Natural killer cell (primary cell): ENCODE measurements at places on chromosomes 1 and 21. TPM values are rescaled to one million over a fixed set of nuclear protein-coding genes. Genes with fewer than 3 reads are reported as not detected.

- no peak for DNase-seq
Measured at GRCh38 chr1:212518188-212519054, 85.7 kb downstream of the NENF start.

DNA sequence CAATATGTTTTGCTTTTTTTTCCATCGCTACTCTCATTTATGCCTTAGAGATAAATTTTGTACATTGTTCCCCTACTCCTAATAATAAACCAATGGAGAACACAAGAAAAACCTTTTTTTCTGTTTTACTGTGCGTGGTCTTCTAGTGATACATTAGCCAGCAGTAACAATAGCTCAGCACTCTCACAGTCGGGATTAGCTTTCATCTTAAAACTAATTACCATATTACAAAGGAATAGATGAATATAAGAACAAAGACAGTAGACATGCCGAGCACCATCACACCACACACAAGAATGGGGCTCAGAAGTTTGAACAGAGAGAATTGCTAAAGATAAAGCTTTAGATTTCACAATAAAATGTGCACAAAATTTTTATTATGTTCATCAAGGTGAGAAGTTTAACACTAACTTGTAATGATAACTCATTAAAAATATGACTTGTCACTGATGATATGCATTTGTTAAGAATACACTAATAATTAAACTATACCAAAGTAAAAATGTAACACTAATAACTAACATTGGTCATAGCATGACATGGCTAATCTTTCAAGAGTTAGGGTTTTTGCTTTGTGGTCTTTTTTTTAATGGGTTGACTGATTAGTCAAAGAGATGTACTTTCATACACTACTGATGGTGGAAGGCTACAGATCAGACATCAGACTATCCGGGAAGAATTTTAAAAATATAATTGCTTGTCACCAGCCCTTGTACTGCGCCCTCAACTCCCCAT lies 61.8 kb downstream of the EXTL2 start:
- no peak for DNase-seq

GRCh38 chr1:53051676-53052075 lies 10.3 kb upstream of the PODN start:
- DNase-seq: no peak

The TCEANC2 gene
- 9.5 TPM for total RNA-seq

- no peak for DNase-seq
Measured at GRCh38 chr1:212127221-212127620, 91.7 kb downstream of the DTL start.

The SPATA17 gene
- total RNA-seq: not detected
